ENCODE measurements at places on chromosomes 5 and 9. TPM values are rescaled to one million over a fixed set of nuclear protein-coding genes. Genes with fewer than 3 reads are reported as not detected.

SHC3 gene
- 20.9 TPM for total RNA-seq

ANKRD55 gene
- total RNA-seq = not detected

LHX3 gene
- not detected for total RNA-seq

KIAA0825 gene
- 2.7 TPM for total RNA-seq

LEAP2 gene
- 0.34 TPM for total RNA-seq

IGFBPL1 gene
- total RNA-seq = not detected

PHF2 gene
- total RNA-seq = 10.6 TPM

NLN gene
- 19.2 TPM for total RNA-seq

GLDC gene
- 0.09 TPM for total RNA-seq

SLC1A1 gene
- total RNA-seq = 4.8 TPM

ORM2 gene
- total RNA-seq = not detected

RLN2 gene
- not detected for total RNA-seq

NEUROG1 gene
- total RNA-seq = not detected

Data from bronchial smooth muscle cell (primary cell).